ENCODE measurements at places on chromosomes 2 and 18.
A peak's percentile ranks its signal among the peaks of the same experiment; 100 is the strongest.

DNA sequence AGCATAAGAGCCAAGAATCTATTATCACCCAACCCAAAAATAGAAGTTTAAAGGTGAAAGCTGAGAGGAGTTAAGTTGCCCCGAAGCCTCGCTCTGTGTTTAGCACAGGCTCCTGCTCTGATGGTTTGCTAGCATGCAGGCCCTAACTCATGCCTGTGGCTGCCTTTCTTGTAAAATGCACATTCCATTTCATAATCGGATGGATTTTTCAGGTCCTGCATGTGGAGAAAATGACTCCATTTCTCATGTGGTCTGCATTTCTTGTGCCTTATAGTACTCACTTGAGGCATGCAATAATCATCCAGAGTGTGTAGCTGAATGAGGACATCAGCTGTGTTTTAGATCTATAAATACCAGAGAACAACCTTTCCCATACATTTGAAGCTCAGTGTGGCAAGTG lies 381.8 kb downstream of the CPS1 start:
- no peak for DNase-seq

- DNase-seq = peak; percentile 41
Measured at GRCh38 chr2:70984576-70985282, 6.3 kb downstream of the ANKRD53 start.

DNA sequence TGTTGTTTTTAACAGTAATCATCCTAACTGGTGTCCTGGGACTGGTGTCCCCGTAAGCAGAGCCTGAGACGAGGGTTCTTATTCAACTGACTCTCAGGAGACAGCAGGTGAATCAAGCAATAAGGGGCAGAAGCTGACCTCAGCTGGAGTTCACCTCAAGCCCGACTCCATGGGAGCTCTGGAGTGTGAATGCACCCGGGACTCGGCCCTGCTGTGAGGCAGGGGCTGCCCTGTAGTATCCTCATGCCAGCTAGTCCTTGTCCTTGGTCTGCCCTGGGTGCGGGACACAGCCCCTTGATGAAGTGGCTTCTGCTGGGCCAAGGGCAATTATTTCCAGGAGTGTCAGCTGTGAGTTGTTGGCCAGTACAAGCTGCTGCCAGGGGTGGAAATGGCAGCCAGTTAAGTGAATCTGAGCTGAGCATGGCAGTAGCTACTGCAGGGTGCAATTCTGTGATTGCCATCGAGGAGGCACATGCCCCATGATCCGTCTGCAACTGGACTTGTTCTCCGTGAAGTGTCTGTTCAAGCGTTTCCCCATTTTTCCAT lies 54.9 kb upstream of the OTOS start:
- no peak for DNase-seq

- no peak for DNase-seq
Measured at GRCh38 chr2:28219138-28219537, 173.5 kb upstream of the FOSL2 start.

- DNase-seq = no peak
Measured at GRCh38 chr18:26826656-26827235, 38.8 kb downstream of the AQP4 start.

DNA sequence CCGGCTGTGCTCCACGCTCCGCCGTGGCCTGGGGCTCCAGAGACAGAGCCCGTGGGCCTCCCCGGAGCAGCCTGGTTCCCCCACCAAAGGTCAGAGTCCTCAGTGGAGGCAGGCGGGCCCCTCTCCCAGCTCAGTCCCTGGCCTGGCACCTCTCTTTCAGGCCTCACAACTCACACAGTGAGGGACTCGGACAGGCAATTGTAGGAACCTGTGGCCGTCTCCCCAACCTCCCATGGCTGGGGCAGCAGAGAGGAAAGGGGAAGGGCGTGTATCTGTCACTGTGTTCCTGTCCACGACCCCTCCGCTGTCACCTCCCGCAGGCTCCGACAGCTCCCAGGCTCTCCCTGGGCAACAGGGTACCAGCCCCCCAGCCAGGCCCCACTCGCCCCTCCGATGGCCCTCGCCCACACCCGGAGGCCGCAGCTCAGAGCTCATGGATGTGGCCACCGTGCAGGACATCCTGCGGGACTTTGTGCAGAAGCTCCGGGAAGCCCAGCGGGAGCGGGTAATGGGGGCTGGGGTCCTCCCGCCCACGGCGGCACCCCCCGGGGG lies 32.4 kb upstream of the SNED1 start:
- DNase-seq = no peak

DNA sequence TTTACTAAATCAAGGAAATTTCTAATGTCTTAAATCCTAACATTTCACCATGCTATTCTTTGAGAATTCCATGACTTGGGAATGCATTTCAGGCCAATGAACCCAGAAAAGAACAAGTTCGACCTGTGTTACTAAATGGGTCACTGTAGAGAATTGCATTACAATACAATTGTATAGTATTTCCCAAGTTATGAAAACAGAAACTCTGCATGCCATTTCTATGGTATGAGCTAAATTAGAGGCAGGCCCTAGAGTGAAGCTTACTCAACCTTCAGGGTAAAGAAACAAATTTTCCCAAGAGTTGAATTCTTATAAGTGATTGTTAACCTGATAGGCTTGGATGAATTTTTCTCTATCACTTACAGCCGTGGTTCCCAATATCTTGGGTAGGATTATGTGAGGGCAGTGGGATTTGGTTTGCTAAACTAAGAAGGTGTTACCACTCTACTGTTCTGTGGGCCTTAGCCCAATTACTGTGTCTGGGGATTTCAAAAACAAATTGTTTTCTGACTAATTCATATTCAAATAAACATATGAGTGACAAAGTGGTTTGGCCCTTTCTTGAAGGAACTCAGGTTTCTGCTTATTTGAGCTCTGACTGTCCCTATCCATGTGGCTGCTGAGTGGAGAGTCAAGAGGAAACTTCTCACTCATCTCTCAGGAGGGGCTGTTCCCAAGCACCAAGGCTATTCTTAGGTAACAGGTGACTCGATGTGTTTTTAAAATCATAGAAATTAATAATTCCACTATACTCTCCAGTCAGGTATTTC lies 11.2 kb upstream of the SERPINB7 start:
- no peak for DNase-seq
